A172 (cell line): ENCODE measurements at places on chromosomes 3 and 15.

- no peak for DNase-seq
These were observed 576.1 kb downstream of the OTOL1 start for GRCh38 chr3:162072656-162073164.

GRCh38 chr15:60576044-60576443 lies 97.1 kb upstream of the ICE2 start:
- DNase-seq, result no peak

DNA sequence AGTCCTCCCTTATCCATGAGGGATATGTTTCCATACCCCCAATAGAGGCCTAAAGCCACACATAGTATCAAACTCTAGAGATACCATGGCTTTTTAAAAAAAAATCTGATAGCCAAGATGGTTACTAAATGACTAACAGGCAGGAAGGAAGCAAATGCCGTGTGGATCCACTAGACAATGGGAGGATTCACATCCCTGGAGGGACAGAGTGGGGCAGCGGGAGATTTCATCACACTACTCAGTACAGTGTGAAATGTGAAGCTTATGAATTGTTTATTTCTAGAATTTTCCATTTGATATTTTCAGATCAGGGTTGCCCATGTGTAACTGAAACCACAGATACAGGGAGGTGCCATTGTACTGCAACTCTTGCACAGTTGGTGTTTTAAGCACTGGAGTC lies 826.6 kb downstream of the SQOR start:
- DNase-seq, result no peak

DNA sequence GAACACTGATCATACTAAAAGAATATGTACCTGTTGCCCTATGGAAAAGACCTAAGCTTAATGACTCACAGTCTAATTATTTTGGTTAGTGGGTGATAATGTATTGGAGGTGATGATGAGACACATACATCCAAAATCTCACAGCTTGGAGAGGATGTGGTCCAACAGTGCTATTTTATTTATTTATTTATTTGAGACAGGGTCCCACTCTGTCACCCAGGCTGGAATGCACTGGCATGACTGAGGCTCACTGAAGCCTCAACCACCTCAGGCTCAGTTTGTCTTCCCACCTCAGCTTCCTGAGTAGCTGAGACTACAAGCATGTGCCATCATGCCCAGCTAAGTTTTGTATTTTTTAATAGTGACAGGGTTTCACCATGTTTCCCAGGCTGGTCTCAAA lies 35.0 kb downstream of the LPP start:
- no peak for DNase-seq

GRCh38 chr15:91973481-91973880 lies 120.0 kb downstream of the SLCO3A1 start:
- no peak for DNase-seq
